ENCODE measurements at places on chromosomes 13 and 19.

DNA sequence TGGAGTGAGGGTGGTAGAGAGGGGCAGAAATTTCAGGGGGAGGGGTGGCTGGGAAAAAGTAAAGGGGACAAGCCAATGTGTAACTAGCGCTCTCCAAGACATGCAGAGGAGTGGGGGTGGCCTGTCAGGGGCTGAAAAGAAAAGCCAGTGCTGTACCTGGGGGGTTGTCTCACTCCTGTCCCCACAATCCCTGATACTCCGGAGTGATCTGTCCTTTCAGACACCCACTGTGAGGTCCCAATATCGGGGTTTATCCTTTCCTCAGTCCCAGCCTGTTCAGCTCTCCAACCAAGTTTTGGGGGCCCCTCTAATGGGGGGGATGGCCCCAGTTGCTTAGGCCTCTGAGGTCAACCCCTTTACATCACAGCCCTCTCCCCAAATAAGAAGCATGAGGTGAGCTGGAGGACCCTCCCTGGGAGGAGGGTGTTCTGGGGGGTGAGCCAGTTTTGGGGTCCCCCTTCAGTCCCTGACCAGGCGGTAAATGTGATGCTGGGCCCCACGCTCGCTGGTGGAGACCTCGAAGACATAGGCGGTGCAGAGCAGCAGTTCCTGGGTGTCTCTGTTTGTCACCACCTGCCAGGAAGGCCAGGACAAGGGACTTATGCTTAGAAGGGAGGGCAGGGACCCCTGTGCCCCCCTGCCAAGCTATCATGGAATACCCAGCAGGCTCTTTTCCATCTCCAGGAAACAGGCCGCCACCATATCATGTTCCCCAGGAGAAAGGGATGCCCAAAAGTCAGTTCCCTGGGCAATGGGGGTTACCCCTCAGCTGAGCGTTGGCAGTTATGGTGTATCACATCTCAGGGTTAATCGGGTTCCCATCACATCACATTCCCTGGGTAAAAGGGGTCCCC, 5.9 kb downstream of the CD37 start:
- DNase-seq: no peak

DNA sequence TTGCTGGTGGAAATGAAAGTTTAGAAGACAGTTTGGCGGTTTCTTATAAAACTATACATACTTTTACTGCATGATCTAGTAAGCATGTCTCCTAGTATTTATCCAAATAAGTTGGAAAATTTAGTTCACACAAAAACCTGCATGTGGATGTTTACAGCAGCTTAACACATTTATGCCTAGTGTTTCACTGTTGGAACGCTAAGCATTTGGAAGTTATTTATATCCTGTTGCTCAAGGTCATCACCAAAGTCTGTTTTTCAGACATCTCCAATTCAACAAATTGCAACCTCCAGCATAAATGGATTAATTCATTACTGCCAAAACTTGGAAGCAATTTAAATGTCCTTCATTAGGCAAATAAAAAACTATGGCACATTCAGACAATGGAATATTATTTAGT, 461.8 kb downstream of the SUCLA2 start:
- no peak for DNase-seq

- DNase-seq: no peak
Measured at GRCh38 chr13:37914781-37915391, 45.3 kb upstream of the TRPC4 start.

DNA sequence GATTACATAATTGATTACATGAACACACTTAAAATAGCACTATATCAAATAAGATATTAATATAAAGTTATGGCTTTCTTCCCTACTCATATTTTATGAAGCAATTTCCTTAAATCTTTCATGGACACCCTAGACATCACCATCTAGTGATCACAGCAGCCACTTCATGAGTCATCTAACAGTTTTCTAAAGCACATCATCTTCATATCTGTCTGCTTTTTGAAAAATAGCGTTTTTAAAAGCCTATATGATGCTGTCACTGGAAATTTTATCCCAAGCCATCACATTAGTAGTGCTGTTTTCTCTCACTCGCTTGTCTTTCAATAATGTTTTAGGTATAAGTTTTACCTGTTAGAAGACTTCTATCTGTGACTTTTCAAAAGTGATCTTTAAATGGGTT, 326.1 kb downstream of the SLITRK6 start:
- no peak for DNase-seq

DNA sequence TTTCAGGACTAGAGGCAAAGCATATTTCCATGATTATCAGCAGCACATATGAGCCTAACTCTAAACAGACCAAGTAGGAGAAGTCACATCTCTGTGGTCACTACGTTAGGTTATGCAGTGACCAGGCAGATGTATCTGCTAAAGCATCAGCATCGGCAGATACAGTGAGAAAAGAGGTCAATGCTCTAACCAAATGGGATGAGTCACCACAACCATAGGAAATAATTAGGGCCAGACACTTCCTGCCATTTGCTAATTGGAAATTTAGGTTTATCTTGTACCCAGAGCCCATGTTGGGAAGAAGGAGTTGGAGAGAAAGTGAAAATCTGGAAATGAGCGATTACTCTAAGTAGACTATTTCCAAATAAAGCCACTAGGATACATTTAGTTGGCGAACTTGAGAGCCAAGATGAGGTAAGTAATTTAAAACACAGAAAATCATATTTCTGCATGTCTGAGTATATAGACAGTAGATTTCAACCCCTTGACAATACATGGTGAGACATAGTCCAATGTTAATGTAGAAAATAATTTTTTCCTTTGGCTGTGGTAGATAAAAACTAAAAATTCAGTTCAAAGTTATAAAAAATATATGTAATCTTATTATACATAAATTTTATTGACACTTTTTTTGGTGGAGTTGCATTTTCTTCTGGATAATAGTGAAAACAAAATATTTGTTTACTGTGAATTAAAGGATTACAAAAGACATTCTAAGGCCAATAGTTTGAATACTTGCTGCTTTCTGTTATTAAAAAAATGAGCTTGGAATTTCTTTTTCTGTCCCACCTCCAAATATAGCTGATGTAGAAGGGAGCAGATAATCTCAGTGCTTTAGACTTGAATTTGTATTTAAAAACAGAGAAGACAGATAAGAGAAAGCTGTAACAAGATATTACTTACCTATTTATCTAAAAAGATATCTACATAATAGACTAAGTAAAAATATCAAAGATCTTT, 104.4 kb upstream of the CSNK1A1L start:
- DNase-seq: no peak

GRCh38 chr19:39385629-39386411, 5.1 kb downstream of the PAF1 start:
- DNase-seq: no peak

DNA sequence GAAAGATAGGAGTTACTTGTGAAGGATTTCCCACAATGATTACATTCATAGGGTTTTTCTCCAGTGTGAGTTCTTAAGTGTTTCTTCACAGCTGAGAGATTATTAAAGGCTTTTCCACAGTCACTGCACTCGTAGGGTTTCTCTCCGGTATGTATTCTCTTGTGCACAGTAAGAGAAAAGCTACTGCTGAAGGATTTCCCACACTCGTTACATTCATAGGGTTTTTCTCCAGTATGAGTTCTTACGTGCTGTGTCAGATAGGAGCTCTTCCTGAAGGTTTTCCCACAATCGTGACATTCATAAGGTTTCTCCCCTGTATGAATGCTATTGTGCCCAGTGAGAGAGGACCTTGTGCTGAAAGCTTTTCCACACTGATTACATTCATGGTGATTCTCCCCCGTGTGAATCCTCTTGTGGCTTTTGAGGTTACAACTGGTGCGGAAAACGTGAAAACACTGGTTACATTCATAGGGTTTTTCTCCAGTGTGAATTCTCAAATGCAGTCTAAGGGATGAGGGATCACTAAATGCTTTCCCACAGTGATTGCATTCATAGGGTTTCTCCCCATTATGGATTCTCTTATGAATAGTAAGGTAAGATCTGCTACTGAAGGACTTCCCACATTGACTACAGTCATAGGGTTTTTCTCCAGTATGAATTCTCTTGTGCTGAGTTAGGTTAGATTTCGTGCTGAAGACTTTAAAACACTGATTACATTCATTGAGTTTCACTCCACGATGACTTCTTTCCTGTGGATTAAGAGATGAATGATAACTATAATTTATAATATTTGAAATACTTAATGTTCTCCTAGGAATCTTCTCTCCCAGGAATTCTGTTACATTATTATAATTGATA, 20.6 kb downstream of the ZNF558 start:
- DNase-seq: no peak

DNA sequence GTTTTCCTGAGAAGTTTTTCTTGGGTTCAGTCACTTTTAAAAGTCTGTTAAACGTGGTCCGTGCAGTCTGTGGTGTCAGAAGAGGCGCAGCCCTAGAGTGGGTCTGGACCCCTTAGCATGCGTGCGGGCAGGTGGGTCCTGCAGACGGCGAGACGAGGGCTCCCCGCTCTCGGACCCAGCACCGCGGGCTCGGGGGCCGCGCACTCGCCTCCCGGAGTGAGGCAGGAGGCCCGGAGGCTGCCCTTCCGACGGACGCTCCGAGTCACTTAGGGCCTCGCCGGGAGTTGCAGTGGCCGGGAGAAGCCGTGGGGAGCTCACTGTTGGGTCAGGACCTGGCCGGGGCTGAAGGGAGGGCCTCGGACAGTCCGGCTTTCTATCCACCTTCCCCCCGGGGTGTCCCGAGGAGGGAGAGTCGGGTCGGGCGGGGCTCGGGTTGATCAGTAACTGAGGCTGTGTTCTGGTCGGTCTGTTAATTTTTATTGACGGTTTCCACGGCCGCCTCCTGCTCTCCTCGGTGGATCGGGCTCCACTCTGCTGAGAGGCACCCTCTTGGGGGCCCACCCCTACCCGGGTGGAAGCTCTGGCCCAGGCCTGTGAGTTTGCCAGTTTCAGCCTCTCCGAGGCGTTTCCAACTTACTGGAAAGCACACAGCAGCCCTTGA, 1.3 kb downstream of the PTBP1 start:
- no peak for DNase-seq

- DNase-seq: no peak
Measured at GRCh38 chr13:37997641-37998040, 128.1 kb upstream of the TRPC4 start.

GRCh38 chr19:16263141-16263761, 61.4 kb upstream of the KLF2 start:
- no peak for DNase-seq

- DNase-seq: no peak
Measured at GRCh38 chr19:3151563-3152418, 16.0 kb downstream of the GNA15 start.

DNA sequence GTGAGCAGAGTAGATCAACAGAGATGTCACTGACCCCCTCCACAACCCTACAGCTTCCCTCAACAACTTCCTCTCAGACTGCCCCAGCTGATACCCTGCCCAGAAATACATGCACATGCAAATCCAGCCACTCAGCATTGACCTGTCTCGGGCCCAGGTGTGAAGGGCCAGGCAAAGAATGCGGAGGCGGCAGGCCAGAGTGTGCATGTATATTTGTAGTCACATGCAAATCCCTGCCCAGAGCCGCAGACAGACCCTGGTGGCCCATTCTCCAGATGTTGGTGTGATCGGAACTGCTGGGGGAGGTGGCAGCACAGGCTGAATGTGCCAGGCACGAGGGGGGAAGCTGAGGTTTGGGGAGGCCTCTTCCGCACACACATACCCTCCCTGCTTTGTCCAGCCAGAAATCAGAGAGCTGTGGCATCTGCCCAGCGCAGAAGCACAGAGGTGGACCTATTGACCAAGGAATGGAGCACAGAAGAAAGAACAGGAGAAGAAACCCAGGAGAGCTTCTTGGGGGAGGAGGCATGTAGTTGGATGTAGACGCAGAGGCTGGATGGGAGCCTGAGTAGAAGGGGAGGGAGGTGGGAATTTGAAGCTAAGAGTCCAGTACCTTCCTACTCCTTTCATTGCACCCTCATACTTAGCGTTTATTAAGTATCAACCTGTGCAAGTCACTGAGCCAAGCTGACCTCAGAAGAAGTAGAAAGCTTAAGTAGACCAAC, 14.4 kb downstream of the MEF2B start:
- no peak for DNase-seq

DNA sequence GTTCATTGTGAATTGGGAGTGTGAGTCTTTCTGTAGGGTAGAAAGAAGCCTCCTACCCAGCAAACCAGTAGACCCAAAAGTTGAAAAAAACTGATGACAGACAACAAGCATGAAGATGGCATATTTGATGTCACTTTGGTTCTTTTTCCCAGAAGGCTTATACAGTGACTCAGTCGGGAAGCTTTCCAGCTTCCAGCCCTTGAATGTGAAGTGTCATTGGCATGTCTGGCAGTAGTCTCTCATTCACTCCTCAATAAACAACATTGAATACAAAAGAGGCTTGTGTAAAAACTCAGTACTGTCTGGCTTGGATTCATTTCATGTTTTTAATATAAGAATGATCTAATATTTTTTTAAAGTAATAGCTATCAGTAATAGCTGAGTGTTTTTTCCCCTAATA, 68.7 kb downstream of the IPO5 start:
- DNase-seq: no peak

- no peak for DNase-seq
Measured at GRCh38 chr13:59686798-59687394, 476.8 kb downstream of the DIAPH3 start.

DNA sequence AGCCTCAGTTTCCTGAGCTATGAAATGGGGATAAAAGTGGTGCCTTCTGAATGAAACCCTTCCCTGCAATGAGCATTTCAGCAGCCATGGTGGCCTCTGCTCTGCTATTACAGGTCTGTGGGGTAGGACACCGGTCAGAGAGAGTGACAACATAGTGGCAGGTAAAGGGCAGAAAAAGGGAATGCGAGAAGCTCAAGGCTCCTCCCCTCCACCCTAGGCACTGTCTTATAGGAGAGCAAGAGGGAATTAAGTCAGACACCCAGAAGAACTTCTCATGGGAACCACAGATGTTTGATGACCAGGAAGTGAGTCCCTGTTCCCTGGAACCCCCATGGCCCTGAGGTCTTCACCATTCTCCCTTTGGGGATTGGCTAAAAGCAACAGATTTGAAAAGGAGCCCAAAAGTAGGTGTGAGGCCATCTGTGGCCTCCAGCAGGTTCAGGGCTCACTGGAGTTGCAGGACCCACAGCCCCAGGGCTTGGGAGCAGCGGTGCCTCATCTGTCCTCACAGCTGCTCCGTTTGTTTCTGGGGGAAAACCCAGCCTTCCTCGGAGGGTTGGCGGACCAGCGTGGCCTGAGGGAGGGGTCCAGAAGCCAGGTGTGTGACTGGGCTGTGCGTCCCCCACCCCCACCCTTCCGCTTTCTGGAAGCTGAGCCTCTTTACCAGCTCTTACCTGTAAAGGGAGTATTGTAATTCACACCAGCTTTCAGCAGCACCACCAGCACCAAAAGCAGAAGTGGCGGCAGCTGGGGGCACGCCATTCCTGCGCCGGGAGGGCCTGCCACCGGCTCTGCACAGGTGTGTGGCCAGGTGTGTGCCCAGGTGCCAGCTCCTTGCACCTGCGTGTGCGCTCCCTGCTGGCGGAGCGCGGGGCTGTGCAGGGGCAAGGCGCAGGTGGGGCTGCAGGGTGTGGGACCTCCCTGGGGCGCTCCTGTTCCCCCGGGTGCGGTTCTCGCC, 19.4 kb downstream of the IQCN start:
- DNase-seq: no peak

- no peak for DNase-seq
Measured at GRCh38 chr19:13159713-13160112, 9.5 kb downstream of the IER2 start.

DNA sequence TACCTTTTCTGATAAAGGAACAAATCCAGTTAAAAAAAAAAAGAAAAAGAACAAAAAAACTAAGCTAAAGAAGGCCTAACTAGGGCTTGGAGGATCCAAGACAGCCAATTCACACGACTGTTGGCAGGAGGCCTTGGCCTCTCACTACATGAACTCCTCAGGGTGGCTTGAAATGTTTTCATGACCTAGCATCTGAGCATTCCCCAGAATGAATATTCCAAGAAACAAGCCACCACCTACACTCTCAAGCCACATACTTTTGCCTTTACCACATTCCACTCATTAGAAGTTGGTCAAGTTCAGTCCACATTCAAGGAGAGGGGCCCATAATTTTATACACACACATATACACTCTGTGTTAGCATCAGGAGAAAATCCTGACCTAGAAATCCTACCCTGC, 97.6 kb upstream of the SIAH3 start:
- no peak for DNase-seq
